ENCODE measurements at places on chromosomes 1 and 21.

- DNase-seq = peak; percentile 95
Measured at GRCh38 chr1:30779294-30780071, 21.9 kb upstream of the LAPTM5 start.

DNA sequence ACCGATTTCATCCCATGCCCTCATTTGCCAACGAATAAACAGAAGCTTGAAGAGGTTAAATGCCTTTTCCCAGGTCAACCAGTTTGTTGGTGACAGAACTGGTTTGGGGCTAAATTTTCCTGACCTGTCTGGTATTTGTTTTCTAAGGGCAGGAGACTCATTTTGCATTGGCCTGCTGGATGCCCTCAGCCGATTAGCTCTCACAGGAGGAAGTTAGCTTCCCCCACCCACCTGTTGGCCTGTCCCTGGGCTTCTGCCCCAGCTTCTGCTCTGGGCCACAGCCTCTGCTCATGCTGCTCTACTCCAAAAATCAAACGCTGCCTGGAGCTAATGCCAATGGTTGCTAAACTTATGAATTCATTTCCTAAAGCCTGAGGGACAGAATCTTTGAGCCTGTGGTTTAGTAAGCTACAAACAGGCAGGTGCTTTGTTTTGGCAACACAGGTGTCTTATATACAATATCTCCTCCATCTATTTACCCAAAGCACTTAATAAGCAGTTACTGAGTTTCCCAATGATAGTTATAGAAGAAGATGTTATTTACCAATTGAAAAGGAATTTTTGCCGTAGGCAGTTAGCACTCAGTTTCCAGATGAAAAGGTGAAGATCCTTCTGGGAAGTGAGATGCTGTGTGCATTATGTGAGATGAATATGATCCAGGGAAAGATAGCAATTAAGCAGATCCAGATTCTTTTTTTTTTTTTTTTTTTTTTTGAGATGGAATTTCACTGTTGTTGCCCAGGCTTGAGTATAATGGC is 82.3 kb downstream of the TM2D1 start:
- DNase-seq = no peak

DNA sequence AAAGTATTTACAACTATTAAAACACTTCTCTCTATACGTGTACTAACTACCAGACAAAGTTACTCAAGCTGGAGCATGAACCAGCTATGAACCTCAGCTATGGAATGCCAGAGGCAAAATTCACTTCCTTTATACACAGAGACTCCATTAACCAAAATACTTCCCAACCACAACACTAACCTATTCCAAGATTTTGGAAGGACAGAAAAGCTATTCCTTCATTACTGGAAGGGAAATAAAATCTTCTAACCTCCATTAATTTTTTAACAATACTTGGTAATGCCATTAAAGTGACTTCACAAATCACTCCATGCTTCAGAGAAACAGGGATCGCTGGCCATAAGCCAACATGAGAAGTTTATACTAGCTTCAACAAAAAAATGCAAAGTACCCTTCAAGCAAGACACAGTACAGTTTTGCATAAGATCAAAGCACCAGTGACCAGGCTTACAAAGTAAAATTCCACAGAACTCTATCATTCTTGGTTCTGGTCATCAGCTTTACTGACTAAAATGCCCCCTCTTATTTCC is 58.0 kb downstream of the PUM1 start:
- no peak for DNase-seq

DNA sequence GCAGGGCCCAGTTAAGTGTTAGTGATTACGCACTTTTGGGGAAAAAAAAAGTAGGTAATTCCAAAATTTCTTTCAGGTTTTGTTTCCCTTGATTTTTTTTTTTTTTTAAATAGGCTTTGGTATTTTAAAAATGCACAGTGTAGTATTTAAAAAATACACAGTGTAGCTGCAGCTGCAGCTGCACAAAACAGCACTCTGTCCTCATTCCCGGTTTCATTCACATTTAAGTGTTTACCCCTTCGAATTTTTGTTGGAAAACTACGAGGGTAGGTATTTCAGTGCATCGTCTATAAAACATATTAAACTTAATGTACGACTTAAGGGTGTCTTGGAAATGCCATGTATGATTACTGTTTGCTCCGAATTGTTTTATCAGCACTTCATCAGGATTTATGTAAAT is 3.4 kb downstream of the NEK7 start:
- no peak for DNase-seq

DNA sequence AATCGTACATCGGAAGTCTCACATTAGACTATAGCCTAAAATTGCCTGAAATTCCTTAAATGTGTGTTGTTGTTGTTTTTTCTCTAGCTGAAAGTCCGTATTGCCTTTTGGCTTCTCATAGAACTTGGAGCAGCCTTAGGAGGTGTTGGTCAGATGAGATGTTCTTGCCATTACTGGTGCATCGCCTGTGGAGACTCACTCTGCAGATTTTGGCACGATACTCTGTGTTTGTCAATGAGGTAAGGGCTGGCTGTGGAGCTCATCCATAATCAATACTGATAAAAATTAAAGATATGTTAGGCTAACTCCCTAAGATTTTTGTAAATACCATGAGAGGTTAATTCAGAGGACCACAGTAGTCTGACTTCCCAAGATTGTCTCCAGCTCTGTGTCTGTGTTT is 28.9 kb downstream of the AGT start:
- no peak for DNase-seq

DNA sequence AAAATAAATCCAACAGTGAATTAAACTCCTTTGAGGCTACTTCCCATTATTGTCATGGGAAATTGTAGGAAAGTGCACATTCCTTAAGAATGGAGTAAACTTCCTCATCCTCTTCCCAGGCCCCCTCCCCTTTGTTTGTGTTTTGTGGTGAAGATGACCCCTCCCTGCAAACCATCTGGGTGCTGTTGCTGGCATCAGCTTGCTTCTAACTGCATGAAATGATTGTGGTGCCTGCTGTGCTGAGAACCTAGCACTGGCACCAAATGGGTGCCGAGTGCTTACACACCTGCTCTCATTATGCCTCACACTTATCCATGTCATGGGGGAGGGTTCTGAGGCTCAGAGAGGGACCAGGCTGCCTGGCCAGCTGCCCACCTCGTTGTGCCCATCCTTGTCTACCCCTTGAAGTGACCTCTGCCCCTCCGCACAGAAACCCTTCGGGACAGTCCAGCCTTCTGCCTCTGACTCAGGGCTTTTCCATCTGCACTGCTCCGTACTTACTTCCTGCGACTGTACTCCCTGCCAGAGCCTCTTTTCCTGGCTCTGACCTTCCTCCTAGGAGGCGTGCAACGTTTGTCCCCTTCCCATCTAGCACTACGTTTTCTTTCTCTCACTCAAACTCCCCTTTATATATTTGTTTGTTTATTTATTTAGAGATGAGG is 30.6 kb downstream of the CAPN2 start:
- peak; percentile 48 for DNase-seq

- no peak for DNase-seq
Measured at GRCh38 chr1:29238620-29239002, 2.3 kb downstream of the PTPRU start.

DNA sequence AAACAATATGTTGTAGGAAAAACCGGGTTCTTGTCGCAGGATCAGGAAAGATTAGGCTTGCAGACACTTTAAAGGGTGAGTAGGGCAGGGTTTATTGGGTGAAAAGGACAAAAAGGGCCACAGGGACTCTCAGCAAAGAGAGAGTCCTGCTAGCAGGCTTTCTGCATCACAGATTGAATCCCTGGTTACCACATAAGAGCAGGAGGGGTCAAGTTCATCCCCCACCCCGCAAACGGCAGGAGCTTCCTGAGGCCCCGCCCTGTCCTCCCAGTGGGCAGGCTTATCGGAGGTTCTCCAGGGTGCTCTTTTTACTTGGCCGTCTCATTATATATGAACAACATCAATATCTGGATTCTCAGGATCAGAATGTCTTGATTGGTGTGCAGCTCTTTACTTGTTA is 47.7 kb downstream of the SYCP1 start:
- DNase-seq = no peak

- no peak for DNase-seq
Measured at GRCh38 chr1:159993911-159994310, 37.9 kb downstream of the PIGM start.

DNA sequence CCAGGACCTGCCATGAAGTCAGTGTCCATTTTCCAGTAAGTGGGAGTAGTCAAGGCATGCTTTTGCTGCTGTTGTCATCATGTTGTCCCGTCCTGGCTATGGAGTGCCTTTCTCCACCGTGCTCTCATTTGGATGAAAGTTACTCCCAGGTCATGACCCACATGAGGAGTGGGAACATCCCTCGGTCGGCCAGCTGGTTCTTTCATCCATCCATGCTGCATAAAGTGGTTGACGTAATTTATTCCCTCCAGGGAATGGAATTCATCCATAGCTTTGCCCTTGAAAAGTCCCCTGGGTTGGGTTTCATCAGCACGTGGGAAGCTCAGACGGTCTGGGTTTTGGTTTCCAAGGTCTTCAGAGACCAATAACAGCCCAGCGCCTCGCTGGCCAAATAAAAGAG is 11.6 kb downstream of the PLA2G2A start:
- peak; percentile 91 for DNase-seq

DNA sequence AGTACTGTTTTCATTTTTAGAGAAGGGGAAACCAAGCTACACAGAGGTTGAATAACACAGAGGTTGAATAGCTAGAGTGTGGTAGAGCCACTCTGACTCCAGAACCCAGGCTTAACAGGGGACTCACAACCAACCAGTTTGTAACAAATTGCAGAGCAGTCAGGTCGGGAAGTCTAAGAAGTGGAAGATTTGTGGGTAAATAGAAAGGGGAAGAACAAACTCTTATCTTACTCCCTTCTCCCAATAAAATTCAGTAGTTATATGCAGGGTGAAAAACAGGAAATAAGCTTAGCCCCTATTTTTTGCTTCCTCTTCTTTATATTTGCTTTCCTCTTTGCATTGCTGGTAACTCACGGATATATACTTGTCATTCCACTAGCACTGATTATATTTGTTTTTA is 23.2 kb downstream of the CDC42 start:
- DNase-seq = no peak

DNA sequence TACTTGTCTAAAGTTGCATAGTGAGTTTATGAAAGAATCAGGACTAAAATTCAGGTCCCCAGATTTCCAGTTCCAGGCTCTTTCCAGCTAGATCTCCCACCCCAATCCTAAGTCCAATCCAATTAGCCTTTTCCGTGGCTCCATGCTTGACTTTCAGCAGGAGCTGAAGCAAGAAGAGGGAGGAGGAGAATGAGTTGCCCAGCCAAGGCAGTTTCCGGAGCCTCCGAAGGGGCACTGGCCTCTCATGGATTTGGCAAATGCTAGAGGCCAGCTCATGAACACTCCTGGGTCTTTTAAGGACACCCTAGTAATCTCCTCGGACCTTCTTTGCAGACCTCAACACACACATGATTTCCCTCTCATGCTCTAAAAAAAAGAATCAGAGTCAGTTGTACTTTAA is 10.5 kb upstream of the LRRC52 start:
- no peak for DNase-seq

- no peak for DNase-seq
Measured at GRCh38 chr1:161740921-161741320, 8.7 kb upstream of the DUSP12 start.

DNA sequence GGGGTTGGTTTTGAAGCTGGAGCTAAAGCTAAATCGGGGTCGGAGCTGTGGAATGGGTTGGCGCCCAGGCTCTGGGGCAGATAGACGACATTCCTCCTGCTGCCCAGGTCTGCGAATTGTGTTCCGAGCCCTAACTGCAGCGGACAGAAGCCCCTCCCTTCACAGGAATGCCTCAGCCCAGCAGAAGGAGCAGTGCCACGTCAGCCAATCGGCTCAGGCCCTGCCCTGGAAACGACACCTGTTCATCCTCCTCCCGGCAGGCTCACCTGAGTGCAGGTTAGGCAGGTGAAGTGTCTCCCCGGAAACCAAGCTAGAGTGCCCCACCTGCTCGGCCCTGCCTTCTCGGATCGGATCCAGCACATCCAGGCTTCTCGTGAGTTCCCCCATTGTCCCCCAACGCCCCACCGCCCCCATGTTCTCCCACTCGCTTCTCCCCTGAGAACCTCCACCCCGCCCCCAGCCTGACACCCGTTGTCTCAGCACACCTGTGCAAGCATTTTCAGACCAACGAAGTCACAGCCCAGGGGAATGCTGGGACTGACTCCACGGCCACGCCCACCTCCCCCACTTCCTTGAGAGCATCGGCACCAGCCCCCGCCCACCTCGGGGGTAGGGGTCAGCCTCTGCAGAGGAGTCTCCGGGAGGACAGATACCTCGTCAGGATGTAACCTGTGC is 775 bp downstream of the TMEM125 start:
- peak; percentile 73 for DNase-seq

- peak; percentile 97 for DNase-seq
Measured at GRCh38 chr1:9128520-9129265, at the start of gene GPR157. GPR157 (minus strand) TSS chr1:9129102; CDS start chr1:9129027, 75 bp downstream.

- DNase-seq = no peak
Measured at GRCh38 chr1:43835082-43836021, 98.2 kb upstream of the ARTN start.

- peak; percentile 44 for DNase-seq
Measured at GRCh38 chr21:44539046-44539445, 949 bp downstream of the KRTAP10-1 start.

- DNase-seq = no peak
Measured at GRCh38 chr1:212930986-212931678, 19.2 kb upstream of the VASH2 start.

DNA sequence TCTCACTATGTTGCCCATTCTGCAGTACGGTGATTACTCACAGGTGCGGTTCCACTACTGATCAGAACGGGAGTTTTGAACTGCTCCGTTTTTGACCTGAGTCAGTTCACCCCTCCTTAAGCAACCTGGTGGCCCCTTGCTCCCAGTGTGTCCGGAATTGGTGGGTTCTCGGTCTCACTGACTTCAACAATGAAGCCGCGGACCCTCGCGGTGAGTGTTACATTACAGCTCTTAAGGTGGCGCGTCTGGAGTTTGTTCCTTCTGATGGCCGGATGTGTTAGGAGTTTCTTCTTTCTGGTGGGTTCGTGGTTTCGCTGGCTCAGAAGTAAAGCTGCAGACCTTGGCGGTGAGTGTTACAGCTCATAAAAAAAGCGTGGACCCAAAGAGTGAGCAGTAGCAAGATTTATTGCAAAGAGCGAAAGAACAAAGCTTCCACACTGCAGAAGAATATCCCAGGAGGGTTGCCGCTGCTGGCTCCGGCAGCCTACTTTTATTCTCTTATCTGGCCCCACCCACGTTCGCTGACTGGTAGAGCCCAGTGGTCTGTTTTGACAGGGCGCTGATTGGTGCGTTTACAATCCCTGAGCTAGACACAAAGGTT is 17.6 kb upstream of the PARP1 start:
- no peak for DNase-seq

DNA sequence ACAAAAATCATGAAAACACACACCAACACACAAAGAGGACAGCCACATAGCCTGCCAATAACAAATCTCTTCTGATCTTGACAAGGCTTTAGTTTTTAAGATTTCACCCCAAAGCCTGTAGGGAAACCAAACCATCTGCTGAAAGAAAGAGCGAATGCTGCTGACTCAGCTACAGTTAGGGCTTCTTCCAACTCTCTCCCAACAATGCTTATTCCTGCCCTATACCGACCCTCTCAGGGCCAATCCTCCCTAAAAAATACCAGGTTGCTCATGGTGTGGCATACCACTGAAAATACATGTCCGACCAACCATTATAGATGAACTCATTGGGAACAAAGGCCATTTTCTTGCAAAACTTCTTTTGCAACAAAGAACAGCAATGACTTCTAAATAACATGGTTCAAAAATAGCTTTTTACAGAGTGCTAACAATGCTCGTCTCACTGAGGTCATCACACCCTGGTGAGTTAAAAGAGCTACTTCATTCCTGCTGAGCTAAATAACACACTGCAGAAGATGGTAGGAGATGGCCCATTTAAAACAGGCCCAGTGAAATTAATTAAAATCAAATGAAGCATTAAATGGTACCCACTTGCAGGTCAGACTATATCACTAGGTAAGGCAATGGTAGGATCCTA is 86.1 kb downstream of the KIAA0319L start:
- DNase-seq = no peak
